Stimulated activated CD4-positive, alpha-beta T cell treated with anti-CD3 and anti-CD28 coated beads, Interleukin-4, amount 100 ng/mL, for 1 hour (primary cell): ENCODE measurements at places on chromosomes 12 and 14.

DNA sequence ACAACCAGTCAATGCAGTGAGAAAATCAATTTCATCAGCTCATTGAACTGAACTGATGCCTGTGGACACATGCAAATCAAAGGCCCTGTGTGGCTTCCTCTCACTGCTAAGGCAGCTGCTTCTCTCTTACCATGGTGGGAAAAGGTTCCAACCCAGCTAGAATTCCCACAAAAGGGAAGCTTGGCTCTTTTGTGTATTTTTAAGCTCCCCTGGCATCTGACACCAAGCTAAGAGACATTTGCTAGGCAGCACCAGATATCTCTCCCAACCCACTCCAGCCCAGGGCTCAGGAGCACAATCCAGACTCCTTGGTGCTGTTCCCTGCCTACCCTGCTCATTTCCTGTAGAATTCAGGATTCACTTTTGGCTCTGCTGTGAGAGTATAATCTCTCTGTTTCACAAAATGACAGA is 129.6 kb downstream of the GXYLT1 start:
- DNase-seq, result no peak

DNA sequence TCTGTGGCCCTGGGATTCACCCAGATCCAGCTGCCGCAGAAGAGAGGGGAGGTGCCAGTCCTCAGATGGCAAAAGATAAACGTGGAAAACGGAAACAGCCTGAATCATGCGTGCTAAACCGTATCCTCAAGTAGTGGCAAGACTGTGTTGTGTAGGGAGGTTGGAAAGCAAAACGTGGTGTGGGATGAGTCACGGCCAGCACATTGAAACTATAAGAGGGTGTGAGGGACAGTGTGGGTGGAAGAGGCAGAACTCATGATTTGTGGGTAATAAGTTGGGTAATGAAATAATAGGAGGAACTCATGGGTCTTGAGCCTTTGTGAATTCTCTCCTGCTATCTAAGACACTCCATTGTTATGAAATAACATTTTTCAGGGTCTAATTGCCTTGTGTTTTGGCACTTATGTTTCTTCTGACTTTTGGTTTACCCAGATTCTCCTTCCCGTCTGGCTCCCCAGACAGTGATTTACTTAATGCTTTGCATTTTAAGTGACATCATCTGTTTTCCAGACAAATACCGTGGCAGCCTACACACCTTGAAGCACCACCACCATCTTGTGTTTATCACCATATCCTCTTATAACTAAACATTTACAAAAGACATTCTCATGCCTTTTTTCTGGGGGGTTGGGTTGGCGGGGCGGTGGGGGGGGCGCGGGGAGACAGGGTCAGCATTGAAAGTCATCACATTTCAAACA is 62.3 kb upstream of the PTCSC3 start:
- peak; percentile 1 for DNase-seq

DNA sequence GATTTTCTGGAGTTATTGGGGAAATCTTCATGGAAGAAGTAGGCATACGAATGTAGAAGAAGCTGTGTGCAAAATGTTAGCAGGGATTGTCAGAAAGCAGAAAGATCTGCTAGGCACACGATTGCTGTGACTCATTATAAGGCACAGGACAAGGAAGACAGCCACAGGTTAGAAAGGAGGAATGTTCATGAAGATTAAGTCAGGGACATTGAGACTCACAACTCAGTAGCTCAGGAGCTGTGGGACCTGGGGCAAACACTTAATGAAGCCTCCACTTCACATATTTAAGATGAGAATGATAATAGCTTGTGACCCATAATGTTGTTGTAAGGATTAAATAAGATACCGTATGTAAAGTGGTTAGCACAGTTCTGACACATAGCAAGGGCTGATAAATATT is 26.6 kb upstream of the RTRAF start:
- no peak for DNase-seq

- DNase-seq, result no peak
Observed at GRCh38 chr14:105126981-105127329, 41.6 kb downstream of the JAG2 start.

- peak; percentile 22 for DNase-seq
Observed at GRCh38 chr12:53427905-53428594, 4.4 kb downstream of the AMHR2 start.

- peak; percentile 85 for DNase-seq
Observed at GRCh38 chr12:49623142-49623904, at the start of gene PRPF40B. TSS of gene PRPF40B (plus strand) at chr12:49623561. CDS start at chr12:49623591, 30 bp downstream.

DNA sequence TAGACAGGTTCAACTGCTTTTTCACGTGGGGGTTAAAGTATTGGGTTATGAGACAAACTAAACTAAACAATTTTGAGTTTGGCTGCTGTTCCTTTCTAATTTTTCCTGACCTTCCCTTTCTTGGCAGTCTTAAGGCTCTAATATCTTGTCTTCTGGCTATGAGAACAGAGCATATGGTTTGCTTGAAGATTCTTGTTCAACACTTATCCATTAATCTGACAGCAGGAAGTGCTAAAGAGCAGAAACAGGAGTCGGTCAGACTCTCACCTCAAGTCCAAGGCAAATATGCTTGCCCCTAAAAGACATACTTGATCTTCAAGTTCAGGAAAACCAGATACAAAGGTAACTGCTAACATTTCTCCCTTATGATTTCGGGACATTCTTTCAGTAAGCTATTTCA is 52.6 kb upstream of the KCNJ8 start:
- DNase-seq, result no peak

GRCh38 chr12:57112492-57113294 is 1.5 kb upstream of the STAT6 start:
- no peak for DNase-seq

DNA sequence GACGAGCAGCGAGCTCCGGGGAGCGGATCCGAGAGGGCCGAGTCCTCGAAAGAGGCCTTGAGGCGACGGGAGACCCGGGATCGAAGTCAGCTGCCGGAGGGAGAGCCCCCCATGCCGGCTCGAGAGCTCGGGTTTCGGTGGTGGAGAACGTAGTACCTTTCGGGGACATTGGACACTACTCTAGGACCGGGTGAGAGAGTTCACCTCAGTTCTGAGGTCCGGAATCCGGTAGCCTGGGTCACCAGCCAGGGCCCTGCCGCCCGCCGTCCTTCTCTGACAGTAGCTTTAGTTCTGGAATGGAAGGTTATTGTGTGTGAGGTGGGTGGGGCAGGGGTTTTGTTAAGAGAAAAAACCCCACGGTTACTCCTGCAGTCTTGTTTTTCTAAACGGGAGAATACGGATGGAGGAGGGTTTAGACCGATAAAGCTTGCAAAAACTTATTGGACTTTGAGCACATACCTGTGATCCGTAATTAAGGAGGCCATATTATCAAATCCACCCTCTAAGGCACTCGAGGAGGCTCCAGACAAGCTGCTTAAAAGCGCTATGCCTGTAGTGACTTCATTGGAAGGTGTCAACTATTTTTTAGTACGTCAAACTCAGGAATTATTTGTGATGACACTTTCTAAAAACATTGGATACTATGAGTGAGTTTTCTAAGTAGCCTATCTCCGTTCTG is 765 bp downstream of the SCYL2 start:
- no peak for DNase-seq

DNA sequence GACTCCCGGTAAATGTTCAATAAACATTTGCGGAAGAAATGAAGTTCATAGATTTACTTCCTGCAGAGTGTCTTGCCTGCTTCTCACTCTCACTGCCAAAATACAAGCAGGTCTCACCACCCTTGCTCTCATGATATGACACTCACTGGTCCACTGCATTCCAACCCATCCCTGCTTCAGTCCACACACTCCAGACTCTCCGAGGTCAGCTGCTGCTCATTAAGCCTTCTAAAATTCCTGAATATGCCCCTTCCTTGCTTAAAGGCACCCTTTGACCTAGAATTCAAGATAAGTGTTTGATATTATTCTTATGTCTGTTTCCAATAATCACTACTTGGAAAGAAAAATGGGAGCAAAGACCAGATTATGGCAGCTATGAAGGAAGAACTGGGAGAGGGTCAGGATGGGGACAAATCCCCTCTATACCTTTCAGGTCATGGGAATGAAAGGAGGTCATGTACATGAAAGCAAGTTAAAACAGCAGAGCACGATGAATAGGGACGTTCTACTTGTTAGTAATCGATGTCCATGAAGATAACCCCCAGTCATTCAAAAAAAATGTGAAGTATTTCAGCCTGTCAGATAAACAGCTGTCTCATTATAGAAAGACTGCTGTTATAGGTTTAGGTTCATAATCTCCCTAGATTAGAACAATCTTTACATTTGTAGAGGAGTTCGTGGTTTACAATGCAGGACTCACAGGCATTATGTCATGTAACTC is 10.5 kb upstream of the NID2 start:
- DNase-seq, result no peak

DNA sequence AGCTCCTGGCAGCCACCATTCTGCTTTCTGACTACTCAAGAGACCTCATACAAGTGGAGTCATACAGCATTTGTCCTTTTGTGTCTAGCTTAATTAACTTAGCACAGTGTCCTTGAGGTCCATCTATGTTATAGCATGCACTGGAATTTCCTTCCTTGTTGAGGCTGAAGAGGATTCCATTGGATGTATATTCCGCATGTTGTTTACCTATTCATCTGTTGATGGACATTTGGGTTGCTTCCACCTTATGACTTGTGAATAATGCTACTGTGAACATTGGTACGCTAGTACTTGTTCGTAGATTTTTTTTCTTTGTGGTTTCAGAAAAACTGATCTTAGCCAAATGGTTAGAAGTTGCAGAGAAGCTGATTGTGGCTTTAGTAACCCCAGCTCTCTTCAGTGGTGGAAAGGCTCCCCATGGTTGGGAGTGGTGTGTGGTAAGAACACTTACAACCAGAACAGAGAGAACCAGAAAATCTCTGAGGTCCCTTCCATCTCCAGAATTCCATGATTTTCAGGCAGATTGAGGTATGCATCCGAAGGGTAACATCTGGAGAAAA is 118.4 kb downstream of the SAMD4A start:
- no peak for DNase-seq

- DNase-seq, result no peak
Observed at GRCh38 chr14:89465876-89466275, 48.8 kb upstream of the FOXN3 start.

DNA sequence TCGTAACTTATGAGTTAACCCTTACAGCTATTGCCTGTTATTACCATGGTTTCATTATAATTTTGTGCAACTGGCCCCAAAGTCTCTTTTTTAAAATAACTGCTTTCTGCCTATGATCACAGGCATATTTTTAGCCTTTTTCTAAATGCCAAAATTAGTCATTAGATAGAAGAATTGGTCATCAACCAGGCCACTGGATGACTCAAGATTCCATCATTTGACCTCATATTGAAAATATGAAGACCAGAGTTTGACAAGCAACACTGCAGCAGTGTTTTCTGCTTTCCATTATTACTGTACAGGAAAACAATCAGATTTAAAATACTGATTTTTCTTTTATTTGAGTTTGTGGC is 54.7 kb upstream of the OTOGL start:
- DNase-seq, result no peak

- DNase-seq, result no peak
Observed at GRCh38 chr14:81169711-81170103, 51.1 kb downstream of the GTF2A1 start.

DNA sequence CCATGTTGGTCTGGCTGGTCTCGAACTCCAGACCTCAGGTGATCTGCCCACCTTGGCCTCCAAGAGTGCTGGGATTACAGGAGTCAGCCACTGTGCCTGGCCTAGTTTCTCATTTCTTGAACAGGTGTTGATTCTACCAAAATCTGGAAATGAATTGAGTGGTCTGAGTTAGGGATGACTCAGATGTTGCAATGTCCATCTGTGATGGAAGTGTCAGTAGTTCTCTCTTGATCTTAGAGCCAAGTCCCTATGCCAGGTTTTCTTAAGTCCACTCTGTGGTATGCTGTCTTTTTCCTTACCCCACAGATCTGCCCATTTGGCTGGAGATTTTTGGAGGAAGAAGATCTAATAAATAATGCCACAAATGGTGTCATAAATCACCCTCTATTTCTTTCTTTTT is 12.6 kb downstream of the SNAPC1 start:
- DNase-seq, result no peak

DNA sequence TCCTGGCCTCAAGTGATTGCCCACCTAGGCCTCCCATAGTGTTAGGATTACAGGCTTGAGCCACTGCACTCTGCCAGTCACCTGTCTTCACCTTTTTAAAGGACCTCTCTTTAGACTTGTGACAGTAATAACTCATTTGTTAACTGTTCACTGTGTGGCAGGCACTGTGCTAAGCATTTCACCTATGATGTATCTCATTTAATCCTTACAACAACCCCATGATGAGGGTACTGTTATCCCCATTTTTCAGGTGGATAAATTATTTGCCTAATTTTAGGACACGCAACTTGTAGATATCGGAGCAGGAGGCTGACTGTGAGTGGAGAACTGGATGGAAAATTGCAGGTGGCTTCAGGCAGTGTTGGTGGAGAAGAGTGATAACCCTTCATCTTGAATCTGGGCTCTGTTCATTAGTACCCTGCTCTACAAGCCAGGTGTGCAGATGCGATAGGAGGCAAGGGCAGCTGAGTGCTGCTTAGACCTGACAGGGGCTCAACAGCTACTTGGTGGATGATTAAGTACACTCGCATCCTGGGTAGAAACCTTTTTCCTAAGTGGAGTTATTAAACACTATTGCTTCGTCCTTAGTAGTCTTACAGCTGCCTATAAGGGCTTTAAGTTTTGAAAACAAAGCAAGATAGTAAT is 2.7 kb downstream of the TCTN1 start:
- no peak for DNase-seq

- DNase-seq, result no peak
Observed at GRCh38 chr14:105940534-105941225, 414.3 kb downstream of the TMEM121 start.

DNA sequence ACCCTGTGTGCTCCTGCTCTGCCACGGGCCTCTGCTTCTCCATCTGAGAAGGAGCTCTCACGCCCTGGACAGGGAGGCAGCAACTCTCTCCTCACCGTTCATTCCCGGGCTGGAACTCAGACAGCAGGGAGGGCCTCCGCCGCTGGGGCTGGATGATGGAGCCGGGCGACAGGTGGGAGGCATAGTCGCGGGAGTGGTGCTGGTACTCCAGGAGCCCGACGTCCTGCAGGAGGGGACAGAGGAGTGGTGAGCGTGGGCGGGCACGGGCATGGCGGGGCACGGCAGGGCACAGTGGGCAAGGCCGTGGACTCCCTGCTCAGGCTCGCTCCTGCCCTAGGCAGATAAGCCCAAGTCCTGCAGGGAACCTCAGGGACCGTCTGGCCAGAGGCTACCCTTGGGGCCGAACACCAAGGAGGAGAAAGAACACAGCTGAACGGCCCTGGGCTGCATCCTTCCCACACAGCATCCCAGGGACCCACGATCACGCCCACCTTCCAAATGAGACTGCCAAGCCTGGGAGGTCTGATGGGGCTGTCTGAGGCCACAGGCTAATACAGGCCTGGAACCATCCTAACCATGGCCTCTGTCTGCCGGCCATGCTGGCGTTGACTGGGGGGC is 81.0 kb downstream of the NCOR2 start:
- no peak for DNase-seq
